ENCODE measurements at places on chromosomes 5 and 9.

- DNase-seq: no peak
Observed at GRCh38 chr9:3575821-3576220, 50.0 kb upstream of the RFX3 start.

DNA sequence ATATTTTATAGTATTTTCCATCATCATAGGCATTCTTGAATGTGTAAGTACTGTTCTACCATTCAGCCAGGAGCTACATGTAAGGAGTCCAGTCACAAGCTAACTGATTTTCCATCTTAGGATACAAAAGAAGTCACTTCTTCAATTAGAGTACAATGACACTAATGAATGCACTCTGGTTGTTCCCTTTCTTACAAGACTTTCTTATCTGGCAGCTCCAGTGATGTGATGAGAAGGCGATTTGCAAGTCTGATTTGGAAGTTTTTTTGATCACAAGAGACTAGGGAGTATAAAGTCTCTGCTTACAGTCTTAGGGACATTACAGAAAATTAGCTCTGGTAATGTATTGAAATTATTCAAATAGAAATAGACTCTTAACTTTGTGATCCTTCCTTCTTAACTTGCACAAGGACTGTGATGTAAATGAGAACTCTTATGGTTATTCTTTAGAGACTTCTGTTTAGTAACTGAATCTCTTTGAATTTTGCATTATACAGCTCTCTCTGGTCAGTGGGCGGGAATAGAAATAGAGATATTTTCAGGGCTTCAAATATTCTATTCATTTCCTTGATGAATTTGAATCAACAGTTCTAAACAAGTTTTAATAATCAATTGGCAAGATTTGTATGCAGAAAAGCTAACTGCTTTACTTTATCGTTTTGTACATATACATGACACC lies 130.4 kb upstream of the CDH6 start:
- no peak for DNase-seq

DNA sequence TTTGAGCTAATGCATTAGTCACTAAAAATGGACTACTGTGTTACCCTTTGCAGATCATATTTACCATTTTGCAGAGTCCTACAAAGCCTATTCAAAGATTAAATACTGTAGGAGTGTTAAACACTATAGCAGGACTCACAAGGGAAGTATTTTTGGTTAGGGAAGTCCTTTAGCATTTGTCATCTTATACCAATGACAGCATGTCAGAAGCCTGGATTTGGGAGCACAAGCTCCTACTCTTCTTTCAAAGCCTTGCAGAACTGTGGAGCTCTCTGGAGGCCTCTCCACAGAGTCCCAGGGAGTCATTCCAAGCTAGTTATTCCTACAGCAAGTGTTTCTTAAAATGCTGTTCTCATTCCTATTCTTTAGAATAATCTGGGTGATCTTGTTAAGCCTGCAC lies 288.8 kb downstream of the PIK3R1 start:
- DNase-seq: no peak

GRCh38 chr5:29089591-29090130 lies 2051.3 kb upstream of the CDH9 start:
- no peak for DNase-seq

DNA sequence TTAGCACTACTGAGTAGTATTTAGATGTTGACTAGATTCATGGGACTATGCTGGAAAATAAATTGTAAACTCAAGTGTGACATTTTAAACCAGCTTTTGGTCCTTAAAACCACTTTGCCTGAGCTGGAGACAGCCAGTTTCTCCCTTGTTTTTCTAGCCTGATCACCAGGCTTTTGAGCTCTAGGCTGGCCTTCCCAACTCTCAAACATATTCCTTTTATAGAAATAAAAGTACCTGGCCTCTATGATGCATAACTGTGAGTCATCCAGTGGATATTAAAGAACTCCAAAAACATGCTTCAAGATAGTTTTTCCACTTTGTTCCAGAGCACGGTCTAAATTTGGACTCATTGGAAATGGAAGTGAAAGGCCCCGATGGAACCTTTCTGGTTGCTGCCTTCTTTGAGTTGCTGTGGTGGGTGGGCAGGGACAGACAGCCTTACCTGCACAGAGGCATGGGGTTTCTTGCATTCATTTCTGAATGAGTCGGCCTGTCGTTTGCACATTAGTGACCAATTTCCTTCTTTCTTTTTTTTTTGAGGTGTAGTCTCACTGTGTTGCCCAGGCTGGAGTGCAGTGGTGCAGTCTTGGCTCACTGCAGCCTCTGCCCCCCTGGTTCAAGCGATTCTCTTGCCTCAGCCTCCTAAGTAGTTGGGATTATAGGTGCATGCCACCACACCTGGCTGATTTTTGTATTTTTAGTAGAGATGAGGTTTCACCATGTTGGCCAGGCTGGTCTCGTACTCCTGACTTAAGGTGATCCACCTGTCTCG lies 43.1 kb downstream of the TRIO start:
- DNase-seq: peak; percentile 82

DNA sequence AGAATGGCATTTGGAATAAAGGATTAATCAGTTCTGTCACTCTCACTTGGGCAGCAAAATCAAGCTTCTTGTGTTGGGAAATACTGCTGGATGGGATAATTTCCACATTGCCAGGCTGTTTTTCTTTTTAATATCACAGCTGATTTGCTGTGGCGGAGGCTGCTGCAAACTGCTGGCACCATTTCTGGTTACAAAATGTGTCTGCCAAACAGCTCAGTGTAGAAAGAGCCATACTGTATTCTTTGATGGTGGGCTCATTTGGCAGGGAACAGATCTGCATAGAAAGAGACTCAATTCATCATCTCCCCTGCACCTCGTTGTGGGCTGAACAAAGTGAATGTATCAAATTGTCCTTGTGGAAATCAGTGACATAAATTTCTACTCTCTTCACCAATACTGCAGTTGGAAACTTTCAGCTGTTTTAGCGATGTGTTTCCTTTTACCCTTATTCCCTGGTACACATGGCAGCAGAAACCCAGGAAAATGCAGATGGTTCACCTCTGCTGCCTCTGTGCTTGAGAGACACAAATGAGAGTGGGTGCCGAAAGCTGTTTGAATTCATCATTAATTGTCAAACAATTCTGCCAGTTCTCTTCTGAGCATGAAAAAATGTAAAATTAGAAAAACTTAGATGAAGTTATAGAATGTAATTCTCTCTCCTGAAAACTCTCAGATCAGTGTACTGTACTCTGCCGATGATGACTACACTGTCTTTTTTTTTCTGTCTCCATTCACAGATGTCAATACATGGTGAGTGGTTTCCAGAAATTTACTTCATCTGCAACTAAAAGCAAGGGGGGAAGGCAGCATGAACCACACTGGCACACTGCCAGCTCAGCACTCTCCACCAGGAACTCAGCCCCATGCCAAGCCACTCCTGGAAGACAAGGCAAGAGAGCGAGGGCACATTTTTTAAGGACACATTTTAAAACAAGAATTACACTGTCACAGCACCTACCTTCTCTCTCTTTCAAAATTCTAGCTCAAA lies 75.0 kb downstream of the HMHB1 start:
- DNase-seq: peak; percentile 68

- DNase-seq: no peak
Observed at GRCh38 chr5:65157906-65158603, 323.7 kb downstream of the ADAMTS6 start.

GRCh38 chr5:67178085-67178484 lies 18.5 kb downstream of the CD180 start:
- DNase-seq: no peak

- DNase-seq: no peak
Observed at GRCh38 chr5:54387659-54388232, 67.8 kb upstream of the HSPB3 start.

DNA sequence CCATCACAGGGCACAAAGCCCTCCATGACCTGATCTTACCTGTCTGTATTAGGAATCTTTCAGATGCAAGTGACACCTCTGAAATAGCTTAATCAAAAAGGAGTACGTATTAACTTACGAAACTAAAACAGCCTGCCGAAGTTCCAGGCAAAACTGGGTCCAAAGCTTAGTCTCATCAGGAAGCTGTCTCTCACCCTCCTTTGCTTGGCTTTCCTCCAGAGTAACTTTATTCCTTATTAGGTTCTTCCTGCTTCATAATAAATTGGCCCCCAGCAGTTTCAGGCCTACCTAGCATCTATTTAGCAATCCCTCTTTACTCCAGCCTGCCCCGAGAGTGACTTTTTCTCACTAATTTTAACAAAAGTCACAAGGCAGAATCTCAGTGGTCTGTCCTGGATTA lies 58.4 kb upstream of the STK32A start:
- no peak for DNase-seq

- DNase-seq: no peak
Observed at GRCh38 chr9:36864491-36865410, 169.3 kb downstream of the PAX5 start.

DNA sequence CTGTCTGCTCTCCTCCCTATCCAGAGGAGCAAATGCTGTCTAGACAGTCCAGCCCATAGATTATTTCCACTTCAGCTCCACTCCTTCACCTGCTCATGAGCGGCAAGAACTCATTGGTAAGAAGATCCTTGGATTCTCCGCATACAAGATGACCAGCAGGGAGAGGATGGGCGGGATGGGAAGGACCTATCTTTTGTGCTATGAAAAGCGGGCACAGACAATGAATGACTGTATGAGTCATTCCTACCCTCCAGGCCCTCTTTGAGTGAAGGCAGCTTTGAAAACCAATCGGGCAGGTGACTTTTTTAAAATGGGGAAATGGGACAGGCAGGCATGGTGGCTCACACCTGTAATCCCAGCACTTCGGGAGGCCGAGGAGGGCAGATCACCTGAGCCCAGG lies 49.4 kb downstream of the SMIM23 start:
- peak; percentile 50 for DNase-seq

- DNase-seq: no peak
Observed at GRCh38 chr5:1544294-1544961, 20.7 kb upstream of the LPCAT1 start.

DNA sequence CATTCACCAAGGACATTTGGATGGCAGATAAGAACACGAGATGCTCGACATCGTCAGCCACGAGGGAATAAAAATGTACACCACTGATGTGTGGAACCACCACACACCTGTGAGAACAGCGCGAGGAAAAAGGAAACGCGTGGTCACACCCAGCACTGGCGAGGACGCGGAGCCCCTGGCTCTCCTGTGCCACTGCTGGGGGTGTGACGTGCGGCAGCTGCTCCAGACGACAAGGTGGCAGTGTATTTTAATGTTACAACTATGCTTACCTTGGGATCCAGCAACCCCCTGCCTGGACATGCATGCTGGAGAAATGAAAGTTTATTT lies 13.6 kb upstream of the CEP72 start:
- DNase-seq: no peak

- DNase-seq: no peak
Observed at GRCh38 chr5:1038417-1039209, 30.0 kb downstream of the NKD2 start.

DNA sequence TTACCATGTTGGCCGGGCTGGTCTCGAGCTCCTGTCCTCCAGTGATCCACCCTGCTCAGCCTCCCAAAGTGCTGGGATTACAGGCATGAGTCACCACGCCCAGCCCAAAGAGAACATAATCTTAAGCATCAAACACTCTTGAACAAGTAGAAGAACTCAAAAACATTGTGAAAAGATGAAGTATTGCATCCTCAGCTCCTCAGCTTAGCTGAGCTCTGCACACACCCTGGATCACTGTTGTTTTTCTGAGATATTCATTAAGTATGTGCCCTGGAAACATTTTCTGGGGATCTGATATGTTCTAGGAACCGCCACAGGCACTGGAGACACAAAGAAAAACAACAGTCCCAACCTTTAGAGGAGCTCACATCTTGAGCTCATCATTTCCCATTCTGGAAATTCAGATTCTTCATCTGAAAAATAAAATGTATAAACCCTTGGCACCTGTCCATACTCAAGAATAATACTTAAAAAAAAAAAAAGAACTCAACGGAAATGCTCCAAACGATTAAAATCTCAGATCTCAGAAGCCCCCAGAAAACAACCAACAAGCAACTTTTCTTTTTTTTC lies 62.2 kb upstream of the ZNF462 start:
- DNase-seq: peak; percentile 19

GRCh38 chr5:56349461-56349860 lies 116.3 kb upstream of the ANKRD55 start:
- DNase-seq: no peak

DNA sequence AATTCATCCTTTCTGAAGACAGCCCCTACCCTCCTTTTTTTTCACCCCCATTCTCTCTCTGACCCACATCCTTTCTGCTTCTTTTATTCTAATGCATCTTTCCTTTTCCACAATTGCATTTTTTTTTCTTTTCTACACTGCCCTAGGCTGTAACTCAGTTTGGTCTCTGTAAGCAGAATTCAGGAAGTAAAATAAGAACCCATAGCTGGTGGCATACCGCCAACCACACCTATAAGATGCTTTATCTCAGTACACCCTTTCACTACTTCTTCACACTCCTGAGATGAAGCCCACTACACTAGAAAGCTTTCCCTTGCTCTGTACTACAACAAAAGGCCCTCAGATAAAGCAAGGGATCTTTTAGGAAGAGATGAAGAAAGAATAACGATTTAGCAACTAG lies 16.1 kb upstream of the TSSK1B start:
- DNase-seq: no peak

- DNase-seq: peak; percentile 81
Observed at GRCh38 chr5:38556599-38557307, at the start of gene LIFR. Gene LIFR, minus strand, starts transcription at chr5:38556646. Its CDS starts 25,999 bp downstream, at chr5:38530647.

GRCh38 chr5:35149041-35149440 lies 81.2 kb downstream of the PRLR start:
- no peak for DNase-seq

DNA sequence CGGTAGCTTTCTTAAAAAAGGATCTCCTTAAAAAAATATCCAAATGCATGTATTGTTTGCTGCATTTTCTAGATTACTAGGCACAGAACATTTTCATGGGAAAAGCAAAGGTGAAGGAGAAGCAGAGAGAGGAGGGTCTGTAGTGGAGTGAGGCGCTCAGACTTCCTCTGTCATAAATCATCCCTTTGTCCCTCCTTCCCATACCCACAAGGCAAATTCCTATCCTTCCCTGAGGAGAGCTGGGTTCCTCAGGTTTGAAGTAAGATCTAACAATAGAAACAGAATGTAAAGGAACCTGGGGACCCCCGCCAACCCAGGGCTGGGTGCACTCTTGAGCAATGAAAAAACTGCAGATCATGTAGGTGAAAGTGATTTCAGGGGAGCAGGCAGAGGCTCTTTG lies 149.2 kb upstream of the ANKH start:
- DNase-seq: no peak

- DNase-seq: no peak
Observed at GRCh38 chr5:114988096-114988495, 181.6 kb downstream of the TRIM36 start.

GRCh38 chr5:140321796-140322195 lies 18.9 kb upstream of the PFDN1 start:
- DNase-seq: no peak

DNA sequence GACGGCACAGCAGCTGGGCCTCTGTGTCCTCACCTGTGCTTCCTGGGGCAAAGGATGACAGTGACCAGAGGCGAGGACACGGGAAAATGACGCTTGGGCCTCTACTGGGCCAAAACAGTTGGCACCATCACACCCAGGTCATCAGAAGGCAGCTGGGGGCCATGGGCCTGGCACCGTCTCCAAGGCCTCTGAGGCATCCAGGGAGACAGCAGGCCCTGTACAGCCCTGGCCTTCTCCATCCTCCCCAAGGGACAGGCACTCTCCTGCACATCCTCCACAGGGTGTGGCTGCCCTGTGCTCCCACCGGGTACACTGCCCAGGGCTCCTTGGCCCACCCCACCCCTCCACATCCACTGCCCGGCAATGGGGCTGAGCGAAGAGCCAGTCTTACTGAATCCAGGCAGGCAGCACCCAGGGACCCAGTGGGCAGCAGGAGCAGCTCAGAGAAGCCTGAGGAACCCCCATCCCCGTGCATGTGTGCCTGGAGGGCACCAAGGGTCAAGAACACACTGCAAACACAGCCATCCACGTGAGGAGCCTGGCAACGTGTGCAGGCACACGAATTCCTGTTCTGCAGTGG lies 4.0 kb downstream of the LPCAT1 start:
- DNase-seq: no peak

GRCh38 chr9:6183227-6183551 lies 32.4 kb upstream of the IL33 start:
- DNase-seq: no peak
